ENCODE measurements at places on chromosomes 2 and 18.

- no peak for DNase-seq
Observed at GRCh38 chr2:128818248-128818647, 499.6 kb upstream of the HS6ST1 start.

DNA sequence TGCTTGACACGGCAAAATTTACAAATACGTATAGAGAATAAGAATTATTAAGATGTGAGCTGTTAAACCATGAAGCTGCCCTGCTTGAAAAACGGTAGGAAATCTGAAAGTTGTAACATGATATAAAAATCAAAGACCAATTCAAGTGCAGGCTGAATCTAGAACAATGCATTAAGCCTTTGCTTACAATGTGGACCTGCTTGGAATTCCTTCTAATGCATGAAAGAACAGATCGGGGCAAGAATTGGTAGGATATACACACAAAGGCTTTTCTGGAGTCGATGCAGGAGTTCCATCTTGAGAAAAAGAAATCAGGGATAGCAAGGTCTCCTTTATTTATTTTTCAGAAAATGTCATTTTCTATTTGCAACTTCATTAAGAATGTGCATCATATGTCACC is 136.8 kb downstream of the DLGAP1 start:
- no peak for DNase-seq

GRCh38 chr2:11437602-11438001 is 28.4 kb downstream of the E2F6 start:
- DNase-seq = no peak

DNA sequence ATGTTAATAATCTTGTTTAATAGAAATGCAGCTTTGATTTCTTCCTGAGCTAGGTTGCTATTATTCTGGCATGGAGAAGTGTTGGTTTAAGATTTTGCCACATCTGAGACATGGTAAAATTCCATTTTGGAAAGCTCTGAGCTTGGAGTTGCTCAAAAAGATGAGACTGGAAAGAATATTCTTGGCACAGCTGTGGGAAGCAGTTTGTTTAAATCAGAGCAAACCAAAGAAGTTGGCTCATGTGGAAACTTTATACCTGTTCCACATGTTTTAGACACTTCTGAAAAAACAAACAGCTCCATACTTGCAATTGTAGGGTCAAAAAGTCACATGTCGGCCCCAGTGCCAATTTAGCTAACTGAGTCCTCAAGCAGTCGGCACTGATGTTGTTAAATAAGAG is 116.6 kb downstream of the SLC4A3 start:
- DNase-seq = no peak

DNA sequence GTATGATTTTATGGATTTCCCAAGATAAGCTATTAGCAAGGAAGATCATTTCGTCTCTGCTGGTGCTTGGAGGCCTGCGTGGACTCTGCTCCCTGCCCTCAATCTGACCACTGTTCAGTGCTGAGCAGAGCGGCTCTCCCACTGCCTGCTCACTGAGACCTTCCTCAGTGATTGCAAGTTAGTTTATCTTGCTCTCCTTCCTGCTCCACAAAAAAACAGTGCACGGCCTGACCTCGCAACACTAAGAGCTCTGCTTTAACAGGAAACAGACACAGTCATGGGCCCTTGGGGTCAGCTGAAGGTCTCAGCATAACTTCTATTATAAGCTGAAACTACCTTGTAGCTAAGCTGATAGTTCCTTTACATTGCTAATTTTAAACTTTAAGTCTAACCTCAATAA is 53.1 kb downstream of the PRELID3A start:
- DNase-seq = no peak

DNA sequence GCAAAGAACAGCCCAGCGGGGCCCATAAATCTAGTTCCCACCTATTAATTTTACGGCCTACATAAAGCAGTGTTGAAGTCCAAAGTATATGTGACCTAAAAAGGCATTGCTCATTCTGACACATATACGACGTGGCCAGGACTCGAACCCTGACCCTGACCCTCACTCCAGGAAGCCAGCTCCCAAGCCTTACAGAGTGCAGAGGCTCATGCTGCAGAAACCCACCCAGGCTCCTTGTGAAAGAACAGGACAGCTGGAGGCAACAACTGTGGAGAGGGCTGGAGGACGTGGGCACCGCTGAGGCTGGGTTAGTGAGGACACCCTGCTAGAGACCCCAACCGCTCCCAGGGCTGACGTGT is 221.6 kb downstream of the CYP26B1 start:
- DNase-seq = no peak

DNA sequence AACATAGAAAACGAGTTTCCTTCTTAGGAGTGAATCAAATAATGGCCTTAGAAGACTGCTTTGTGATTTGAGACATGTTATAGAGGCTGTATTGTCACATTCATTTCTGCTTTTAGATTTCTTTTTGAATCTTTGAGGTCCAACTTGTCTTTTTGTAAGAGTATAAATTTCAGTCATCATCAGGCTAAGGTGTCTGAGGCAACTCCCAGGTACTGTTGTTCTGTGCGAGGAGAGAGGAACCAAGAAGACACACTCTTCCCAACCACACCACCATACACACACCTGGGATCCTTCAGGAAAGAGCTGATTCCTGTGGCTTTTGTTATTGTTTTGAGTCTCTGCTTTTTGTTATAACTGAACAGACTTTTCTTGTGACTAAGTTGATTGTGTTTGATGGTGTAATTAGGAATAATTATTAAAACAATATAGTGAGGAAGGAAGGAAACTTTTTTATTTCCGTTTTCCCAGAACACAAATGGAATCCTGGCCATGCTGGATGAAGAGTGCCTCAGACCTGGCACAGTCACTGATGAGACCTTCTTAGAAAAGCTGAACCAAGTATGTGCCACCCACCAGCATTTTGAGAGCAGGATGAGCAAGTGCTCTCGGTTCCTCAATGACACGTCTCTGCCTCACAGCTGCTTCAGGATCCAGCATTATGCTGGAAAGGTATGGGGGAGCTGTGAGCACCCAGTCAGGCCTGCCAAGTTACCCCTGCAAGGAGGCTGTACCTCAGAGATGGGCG is 140.4 kb downstream of the MYO1B start:
- DNase-seq = no peak

DNA sequence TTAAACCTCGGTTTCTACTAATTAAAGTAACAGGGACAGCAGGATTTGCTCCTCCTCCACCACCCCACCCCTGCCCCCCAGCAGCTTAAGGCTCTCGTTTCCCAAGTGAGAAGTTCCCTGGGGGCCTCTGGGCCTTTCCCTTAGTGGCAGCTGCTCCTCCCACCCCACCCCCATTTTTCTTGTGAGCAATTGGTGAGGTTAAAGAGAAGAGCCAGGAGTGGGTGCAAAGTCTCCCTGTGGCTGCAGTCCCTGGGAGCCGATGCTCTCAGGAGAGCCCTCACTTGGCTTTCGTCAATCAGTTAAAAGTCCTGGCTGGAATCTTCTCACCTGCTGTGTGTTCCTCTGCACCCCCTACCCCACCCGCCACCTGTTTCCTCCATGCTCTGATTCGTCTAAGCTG is 48.7 kb upstream of the AGAP1 start:
- no peak for DNase-seq
